NCI-H1092 (cell line): ENCODE measurements at places on chromosomes 16 and 17.

GRCh38 chr17:43713494-43714162 is 45.0 kb downstream of the SOST start:
- no peak for DNase-seq

- DNase-seq: no peak
Measured at GRCh38 chr17:64399071-64399766, 8.6 kb upstream of the PECAM1 start.

DNA sequence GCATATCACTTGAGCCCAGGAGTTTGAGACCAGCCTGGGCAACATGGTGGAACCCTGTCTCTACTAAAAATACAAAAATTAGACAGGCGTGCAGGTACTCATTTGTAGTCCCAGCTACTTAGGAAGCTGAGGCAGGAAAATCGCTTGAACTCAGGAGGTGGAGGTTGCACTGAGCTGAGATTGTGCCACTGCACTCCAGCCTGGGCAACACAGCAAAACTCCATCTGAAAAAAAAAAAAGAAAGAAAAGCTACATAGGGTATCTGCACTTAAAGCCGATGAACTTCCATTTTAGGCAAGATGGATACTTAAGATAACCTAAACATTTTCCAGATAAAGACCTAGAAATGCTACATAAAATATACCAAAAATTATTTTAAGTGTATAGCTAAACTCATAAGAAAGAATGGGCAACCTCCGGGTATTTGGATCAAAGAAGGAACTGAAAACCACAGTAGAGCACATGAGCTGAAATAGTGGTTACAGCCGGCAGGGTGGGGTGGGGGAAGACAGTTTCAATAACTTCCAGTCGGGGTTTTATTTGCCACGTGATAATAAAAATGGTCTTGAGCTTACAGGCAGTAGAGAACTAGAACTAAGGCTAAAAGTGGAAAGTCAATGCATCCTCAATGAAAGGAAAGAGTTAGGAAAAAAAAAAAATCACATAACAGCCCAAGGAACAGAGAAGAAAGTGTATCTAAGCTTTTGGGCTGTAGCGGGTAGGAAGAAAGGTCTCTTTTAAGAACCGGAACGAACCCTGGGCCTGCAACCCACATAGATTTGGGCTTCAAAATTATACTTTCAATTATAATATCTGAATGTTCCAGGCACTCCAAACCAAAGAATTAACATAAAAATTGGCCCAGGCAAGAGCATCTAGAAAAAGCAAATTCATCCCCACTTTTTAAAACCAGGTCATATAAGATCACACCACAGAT is 53.1 kb downstream of the CFDP1 start:
- DNase-seq: no peak

DNA sequence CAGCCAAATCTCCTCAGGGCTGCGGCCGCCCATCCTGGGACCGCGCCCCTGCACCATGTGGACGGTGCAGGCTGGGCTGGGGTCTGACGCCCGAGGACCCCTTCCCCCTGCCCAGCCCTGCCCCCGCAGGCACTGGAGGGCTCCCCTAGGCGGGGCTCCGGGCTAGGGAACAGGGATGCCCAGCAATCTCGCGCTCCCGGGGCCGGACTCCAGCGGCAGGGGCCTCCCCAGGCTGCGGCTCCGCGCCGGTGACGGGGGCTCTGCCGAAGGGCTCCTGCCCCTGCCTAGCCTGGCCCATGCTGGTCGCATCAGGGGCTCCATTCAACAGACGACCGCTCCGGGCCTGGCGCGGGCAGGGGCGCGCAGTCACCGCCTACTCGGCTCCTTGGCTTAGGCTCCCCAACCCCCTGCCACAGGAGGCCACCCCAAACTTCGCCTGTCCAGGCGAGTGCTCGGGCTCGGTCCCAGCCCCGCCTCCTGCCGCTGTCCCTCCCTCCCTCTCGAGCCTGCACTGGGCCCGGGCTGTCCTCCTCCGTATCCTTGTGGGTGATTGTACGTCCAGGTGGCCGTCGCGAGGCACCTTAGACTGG is 27.4 kb upstream of the ADORA2B start:
- DNase-seq: no peak

- DNase-seq: no peak
Measured at GRCh38 chr17:73391331-73392265, 79.8 kb upstream of the CDC42EP4 start.

GRCh38 chr17:30933966-30934365 is 12.2 kb downstream of the ADAP2 start:
- DNase-seq: no peak

- no peak for DNase-seq
Measured at GRCh38 chr17:58330997-58331814, 2.6 kb upstream of the TSPOAP1 start.

DNA sequence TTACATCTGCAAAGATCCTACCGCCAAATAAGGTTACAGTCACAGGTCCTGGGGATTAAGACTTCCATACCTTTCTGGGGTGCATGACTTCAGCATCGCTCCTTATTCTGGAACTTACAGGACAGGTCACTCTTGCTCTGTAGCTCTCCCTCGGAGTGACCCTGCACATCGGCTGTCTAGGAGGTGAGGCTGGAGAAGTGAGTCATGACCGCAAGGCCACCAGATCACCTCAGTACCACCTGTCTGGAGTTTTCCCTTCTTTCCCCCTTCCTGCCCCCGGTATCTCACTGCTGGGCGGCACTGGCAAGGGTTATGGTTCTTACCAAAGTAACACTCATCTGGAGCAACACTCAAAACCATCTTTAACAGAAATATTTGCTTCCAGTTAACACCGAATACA is 374.8 kb downstream of the SLC39A11 start:
- DNase-seq: no peak

- peak; percentile 38 for DNase-seq
Measured at GRCh38 chr17:57701124-57701523, 44.0 kb downstream of the CCDC182 start.

DNA sequence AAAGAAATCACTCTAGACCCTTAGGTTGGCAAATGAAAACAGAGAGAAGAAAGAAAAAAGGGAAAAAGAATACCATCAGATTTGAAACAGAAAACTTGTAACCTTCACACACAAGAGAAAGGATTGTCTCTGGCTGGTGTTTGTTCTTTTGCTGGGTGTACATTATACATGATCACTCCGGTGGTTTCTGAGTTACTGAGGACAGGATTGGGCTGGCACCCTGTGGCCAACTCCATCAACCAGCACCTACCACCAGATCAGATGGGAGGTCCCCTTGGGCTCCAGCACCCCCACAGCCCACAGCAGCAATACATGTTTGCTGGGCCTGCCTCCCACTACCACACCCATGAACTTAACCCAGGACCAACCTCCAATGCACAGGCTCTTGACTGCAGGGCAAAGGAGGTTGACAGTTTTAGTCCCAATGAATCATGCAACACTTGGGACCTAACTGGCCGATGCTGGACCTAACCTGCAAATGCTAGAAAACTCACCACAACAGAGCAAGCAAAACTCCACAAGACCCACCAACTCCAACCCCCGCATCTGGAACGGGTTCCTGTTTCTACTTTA is 308.3 kb downstream of the SOX9 start:
- no peak for DNase-seq
